ENCODE measurements at places on chromosomes 6 and 20.

- DNase-seq = no peak
Measured at GRCh38 chr6:135759831-135760230, 91.7 kb upstream of the PDE7B start.

GRCh38 chr6:39074486-39074885 is 25.9 kb downstream of the GLP1R start:
- DNase-seq = no peak

GRCh38 chr6:27669624-27670301 is 196.9 kb upstream of the ZNF184 start:
- no peak for DNase-seq

GRCh38 chr6:39100358-39100757 is 14.6 kb downstream of the SAYSD1 start:
- DNase-seq = no peak

DNA sequence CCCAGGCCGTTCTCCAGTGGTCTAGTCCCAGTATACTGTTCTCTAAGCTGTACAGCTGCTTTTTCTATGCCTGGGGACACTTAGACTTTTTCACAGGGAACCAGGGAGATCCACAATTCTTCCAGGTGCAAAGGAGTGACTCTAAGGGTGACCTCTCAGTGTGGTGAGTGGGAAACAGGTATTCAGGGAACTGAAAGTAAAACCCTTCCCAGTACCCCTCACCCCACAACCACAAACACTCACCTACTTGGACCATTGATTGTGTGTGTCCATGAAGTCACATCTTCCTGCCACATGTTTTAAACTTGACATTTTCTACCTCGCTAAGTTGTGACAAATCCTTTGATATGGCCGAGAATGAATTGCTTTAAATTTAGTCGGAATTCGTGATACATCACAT is 183.6 kb downstream of the CLIC5 start:
- no peak for DNase-seq

DNA sequence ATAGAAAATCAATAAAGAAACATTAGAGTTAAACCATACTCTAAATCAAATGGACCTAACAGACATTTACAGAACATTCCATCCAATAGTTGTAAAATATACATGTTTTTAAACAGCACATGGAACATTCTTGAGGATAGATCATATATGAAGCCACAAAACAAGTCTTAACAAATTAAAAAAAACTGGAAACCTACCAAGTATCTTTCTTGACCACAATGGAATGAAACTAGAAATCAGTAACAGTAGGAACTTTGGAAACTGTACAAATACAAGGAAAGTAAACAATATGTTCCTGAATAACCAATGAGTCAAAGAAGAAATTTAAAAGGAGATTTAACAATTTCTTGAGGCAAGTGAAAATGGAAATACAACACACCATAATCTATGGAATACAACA is 91.2 kb upstream of the GLP1R start:
- DNase-seq = no peak

DNA sequence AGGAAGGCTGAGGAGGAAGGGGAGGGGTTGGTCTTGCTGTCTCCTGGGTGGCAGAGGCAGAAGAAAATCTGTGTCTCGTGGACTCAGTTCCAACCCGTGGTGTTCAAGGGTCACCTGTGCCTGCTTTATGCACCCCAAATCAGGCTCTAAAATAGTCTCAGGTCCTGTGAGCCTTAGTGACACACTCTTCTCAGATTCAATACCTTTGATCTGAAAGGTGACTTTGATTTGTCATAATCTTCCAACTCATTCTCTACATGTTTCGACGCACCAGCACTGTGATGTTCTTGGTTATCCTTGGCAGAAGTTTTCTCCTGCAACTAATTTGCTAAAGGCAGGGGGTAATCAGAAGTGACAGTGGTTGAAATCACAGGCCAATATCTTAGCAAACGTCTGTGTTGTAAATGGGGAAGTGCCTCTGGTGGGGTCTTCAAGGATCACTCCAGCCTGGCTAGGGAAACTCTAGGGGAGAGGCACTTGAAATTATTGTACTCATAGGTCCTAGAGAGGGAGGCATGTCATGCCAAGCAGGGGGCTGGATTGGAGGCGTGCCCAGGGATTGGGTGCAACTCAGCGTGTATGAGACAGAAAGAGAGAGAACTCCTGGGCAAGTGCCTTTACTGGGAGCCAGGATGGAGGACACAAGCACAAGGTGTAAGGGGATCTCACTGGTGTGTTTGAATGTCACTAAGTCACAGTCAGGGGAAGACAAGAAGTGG is 19.0 kb upstream of the PRND start:
- no peak for DNase-seq

DNA sequence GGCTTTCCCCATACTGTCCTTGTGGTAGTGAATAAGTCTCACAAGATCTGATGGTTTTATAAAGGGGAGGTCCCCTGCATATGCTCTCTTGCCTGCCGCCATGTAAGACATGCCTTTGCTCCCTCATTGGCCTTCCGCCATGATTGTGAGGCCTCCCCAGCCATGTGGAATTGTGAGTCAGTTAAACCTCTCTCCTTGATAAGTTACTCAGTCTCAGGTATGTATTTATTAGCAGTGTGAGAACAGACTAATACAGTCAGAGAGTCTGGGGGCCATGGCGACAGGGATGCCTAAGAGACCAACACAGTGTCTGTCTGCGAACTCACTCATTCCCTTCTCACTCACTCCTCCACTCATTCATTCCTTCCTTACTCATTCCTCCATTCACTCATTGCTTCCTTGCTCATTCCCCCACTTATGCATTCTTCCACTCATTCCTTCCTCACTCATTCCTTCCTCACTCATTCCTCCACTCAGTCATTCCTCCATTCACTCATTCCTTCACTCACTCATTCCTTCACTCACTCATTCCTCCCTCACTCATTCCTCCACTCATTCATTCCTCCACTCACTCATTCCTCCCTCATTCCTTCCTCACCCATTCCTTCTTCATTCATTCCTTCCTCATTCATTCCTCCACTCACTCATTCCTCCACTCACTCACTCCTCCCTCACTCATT is 137.5 kb upstream of the AGPAT4 start:
- DNase-seq = no peak

- DNase-seq = no peak
Measured at GRCh38 chr6:39520916-39521315, 198.4 kb upstream of the KCNK16 start.

- no peak for DNase-seq
Measured at GRCh38 chr6:39426073-39426456, 103.6 kb upstream of the KCNK16 start.

- DNase-seq = no peak
Measured at GRCh38 chr6:15841937-15842726, 179.3 kb upstream of the DTNBP1 start.

GRCh38 chr20:35463455-35464300 is 8.3 kb downstream of the CEP250 start:
- peak; percentile 32 for DNase-seq

- DNase-seq = no peak
Measured at GRCh38 chr6:156824142-156824541, 47.0 kb downstream of the ARID1B start.

GRCh38 chr20:24147961-24148360 is 159.4 kb upstream of the GGTLC1 start:
- DNase-seq = no peak

DNA sequence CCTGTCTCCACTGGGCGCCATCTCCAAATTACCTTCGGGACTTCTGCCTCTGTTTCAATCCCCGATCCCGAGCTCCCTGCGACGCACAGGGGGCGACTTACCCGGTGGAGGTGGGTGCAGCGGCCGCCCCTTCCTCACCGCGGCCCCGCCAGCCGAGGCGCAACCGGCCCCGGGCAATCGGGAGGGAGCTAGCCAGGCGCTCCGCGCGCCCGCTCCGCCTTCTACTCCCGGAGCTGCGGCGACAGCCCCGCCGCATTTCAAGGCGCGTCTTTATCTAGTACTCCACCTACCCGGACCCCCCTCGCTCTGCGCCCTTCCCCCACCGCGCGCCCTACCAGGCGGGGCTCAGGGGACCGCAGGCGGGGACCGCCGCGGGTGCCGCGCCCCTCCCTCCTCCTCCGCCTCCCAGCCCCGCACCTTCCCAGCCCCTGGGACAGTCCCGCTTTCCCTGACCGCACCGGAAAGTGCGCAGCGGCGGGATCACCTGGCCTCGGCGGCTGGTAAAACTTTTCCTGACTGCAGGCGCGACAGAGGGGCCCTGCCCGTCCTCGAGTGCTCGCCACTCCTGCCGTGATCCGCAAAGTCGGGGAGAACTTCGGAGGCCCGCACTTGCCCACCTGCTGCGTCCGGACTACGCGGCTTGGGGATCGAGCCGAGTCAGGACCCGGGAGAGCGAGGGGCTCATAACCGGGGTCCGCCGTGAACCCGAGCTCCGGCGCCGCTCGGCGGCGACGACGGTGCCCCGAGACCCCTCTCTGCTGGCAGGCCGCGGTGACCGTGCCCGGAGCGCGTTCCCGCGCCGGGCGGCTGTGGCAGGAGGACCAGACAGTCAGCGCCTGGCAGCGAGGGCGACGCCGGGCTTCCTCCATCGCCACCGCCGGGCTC is 8.0 kb upstream of the NKX2-2 start:
- no peak for DNase-seq

GRCh38 chr6:162222521-162222920 is 505.0 kb downstream of the PRKN start:
- DNase-seq = no peak

GRCh38 chr6:31834367-31835250 is 7.1 kb downstream of the HSPA1B start:
- DNase-seq = peak; percentile 70

GRCh38 chr6:95431637-95432228 is 145.6 kb upstream of the MANEA start:
- DNase-seq = no peak

DNA sequence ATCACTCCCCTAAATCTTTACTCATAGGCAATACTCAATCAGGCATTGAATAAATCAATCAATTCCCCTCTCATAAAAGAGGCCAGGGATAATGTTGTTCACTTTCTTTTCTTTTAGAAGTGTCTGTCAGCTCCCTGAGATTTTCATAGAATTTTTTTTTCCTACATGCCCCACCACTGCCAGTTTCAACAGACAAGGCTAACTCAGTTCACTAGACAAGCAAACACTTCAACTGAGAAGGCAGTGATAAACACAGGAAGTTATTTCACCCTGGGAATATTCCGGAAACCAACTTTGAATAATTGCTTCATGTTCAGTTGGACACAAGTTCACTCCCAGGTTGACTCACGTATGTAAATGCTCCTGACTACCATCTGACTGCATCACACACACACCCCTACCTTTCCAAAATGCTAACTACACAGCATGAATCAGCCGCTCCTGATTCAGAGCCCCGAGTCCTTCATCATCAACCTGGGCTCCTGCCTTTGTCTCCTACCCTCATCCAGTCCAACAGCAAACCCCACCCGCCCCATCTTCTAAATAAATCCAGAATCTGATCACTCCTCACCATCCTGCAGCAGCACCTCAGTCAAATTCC is 143.9 kb downstream of the BCAS1 start:
- DNase-seq = peak; percentile 41
